ENCODE measurements at places on chromosomes 11 and 22. TPM values are rescaled to one million over a fixed set of nuclear protein-coding genes. Genes with fewer than 3 reads are reported as not detected.

The OOSP4B gene
- not detected for total RNA-seq

The UBQLNL gene
- total RNA-seq: not detected

The CRYBB2 gene
- not detected for total RNA-seq

The CENPM gene
- 35.5 TPM for total RNA-seq

The CBLIF gene
- not detected for total RNA-seq

The RAG1 gene
- total RNA-seq: 0.25 TPM

The GRAP2 gene
- total RNA-seq: not detected

The RIBC2 gene
- total RNA-seq: 2.6 TPM

The USP35 gene
- total RNA-seq: 7.6 TPM

The UPK2 gene
- 1.1 TPM for total RNA-seq

The CARD18 gene
- total RNA-seq: not detected

The TSKU gene
- 145 TPM for total RNA-seq
